Smooth muscle cell of the pulmonary artery (primary cell): ENCODE measurements at places on chromosomes 6 and 20. TPM values are rescaled to one million over a fixed set of nuclear protein-coding genes. Genes with fewer than 3 reads are reported as not detected.

Gene MRPS10
- total RNA-seq, result 32.8 and 36.2 TPM in 2 replicates

Gene SULF2
- total RNA-seq, result 8.1 and 20.9 TPM in 2 replicates

Gene C4B
- total RNA-seq, result 8.4 and 12.6 TPM in 2 replicates

Gene RSPO4
- 0.46 TPM in 1 of 2 replicates, not detected in the other for total RNA-seq

Gene NTSR1
- total RNA-seq, result 0.03 and 0.07 TPM in 2 replicates

Gene RBM12
- 39.8 and 40.2 TPM in 2 replicates for total RNA-seq

Gene EBF4
- 0.78 and 0.89 TPM in 2 replicates for total RNA-seq

Gene C6orf163
- total RNA-seq, result 1.2 and 1.7 TPM in 2 replicates

Gene XKR7
- total RNA-seq, result under 0.01 TPM in 1 of 2 replicates, not detected in the other

Gene NRSN1
- not detected in 2 replicates for total RNA-seq

Gene THEMIS
- under 0.01 TPM in 1 of 2 replicates, not detected in the other for total RNA-seq

Gene SERINC3
- 146 and 178 TPM in 2 replicates for total RNA-seq

Gene AIG1
- 34.7 and 46.3 TPM in 2 replicates for total RNA-seq

Gene MRPL2
- total RNA-seq, result 16.3 and 19.5 TPM in 2 replicates

Gene OR2B6
- total RNA-seq, result 0.07 TPM in 1 of 2 replicates, not detected in the other

Gene SHLD1
- 0.99 and 1.0 TPM in 2 replicates for total RNA-seq

Gene SPTLC3
- total RNA-seq, result 3.8 and 3.9 TPM in 2 replicates

Gene LRRC1
- 5.3 and 8.8 TPM in 2 replicates for total RNA-seq

Gene PPARD
- 17.1 and 22.5 TPM in 2 replicates for total RNA-seq

Gene SNX9
- 98.6 and 103 TPM in 2 replicates for total RNA-seq

Gene CENPQ
- total RNA-seq, result 1.8 and 5.5 TPM in 2 replicates

Gene ATP5F1E
- 21.0 and 27.6 TPM in 2 replicates for total RNA-seq

Gene CTCFL
- total RNA-seq, result not detected in 2 replicates

Gene PRSS35
- total RNA-seq, result 4.2 and 4.7 TPM in 2 replicates

Gene BPIFA1
- total RNA-seq, result not detected in 2 replicates

Gene MATN4
- 0.03 TPM in 1 of 2 replicates, not detected in the other for total RNA-seq

Gene PSMB9
- total RNA-seq, result 13.4 and 23.3 TPM in 2 replicates

Gene ATP6V1G2
- total RNA-seq, result 1.5 and 4.3 TPM in 2 replicates

Gene CDH22
- not detected in 2 replicates for total RNA-seq

Gene AKAP12
- total RNA-seq, result 45.4 and 94.6 TPM in 2 replicates
